DND-41 (cell line): ENCODE measurements at places on chromosomes 1 and 21.
A peak's percentile ranks its signal among the peaks of the same experiment; 100 is the strongest.

GRCh38 chr1:207745285-207745684 lies 6.6 kb upstream of the CD46 start:
- no peak for DNase-seq

DNA sequence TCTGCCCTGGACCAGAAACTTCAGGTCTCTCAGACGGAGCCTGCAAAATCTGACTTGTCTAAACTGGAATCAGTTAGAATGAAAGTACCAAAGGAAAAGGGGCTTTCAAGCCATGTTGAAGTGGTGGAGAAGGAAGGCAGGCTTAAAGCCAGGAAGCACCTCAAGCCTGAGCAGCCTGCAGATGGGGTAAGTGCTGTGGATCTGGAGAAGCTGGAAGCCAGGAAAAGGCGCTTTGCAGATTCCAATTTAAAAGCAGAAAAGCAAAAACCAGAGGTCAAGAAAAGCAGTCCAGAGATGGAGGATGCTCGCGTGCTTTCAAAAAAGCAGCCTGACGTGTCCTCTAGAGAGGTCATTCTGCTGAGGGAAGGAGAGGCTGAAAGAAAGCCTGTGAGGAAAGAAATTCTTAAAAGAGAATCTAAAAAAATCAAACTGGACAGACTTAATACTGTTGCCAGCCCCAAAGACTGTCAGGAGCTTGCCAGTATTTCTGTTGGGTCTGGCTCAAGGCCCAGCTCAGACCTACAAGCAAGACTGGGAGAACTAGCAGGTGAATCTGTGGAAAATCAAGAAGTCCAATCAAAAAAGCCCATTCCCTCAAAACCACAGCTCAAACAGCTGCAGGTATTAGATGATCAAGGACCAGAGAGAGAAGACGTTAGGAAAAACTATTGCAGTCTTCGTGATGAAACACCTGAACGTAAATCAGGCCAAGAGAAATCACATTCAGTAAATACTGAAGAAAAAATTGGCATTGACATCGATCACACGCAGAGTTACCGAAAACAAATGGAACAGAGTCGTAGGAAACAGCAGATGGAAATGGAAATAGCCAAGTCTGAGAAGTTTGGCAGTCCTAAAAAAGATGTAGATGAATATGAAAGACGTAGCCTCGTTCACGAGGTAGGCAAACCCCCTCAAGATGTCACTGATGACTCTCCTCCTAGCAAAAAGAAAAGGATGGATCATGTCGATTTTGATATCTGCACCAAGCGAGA lies 46.6 kb downstream of the ZBTB17 start:
- DNase-seq: no peak

DNA sequence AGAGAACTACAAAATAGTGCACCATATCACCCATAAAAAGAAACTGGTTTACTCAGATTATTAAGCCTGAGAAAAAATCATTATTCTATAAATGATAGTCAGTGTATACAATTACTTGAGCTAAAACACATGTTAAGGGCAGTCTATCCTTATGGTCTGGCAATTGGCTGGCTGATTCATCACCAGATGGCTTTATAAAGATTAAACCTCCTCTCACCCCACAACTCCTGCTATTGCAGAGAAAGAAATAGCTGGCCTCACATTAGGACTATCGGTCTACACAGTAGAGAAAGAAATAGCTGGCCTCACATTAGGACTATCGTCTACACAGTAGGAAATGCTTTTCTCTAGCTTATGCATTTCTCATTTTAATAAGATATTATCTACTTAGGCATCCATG lies 21.2 kb downstream of the CEP170 start:
- DNase-seq: no peak

DNA sequence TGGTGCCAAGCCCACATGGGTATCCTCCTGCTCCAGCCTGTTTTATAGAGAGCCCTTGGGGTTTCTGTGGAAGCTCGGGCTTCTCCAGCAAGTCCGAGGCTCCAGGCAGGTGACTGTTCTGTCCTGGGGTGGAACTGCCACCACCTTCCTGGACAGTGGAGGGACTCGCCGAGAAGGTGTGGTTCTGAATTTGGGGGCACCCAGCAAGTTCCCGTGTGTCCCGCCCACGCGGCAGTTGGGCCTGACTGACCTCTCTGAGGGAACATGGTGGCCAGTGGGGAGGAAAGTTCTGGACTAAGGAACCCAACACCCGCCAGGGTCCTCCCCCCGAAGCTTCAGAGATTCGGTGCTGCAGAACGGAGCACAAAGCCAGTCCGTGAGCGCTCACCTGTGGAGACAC lies 158.1 kb upstream of the C1orf174 start:
- DNase-seq: no peak

DNA sequence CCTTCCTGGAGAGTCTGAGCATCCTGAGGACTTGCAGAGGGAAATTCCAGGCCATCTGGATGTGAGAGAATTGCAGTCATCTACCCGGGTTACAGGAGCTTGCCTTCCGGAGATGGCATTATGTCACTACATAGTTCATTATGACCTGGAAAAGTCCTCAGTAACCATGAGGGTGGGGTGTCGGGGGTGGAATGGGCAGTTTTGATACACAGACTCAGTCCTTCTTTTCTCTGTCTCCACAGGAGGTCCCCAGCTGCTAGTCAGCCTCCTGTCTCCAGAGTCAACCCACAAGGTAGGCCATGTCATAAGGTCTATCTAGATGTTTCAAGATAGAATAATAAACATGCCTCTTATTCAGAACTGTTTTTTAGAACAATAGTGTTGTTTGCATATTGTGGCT lies 268.2 kb upstream of the SGIP1 start:
- no peak for DNase-seq

GRCh38 chr1:235253219-235253962 lies 74.6 kb downstream of the ARID4B start:
- peak; percentile 76 for DNase-seq

DNA sequence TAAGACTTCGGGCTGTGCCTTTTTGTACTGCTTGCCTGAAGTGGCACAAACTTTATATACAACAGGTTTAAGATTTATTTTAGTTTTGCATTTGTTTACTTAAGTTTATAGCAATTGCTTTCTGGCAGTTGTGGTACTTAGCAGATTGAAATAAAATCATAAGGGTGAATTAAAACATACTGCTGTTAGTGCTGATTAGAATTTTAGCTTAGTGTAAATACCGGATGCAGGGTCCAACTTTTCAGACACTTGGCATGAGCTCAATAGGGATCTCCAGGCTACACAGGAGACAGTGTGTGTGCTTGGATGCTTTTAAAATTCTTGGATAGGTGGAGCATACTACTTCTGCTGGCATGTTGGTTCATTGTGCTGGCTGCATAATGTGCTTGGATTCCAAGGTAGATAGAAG lies 159.6 kb downstream of the NFIA start:
- DNase-seq: no peak

DNA sequence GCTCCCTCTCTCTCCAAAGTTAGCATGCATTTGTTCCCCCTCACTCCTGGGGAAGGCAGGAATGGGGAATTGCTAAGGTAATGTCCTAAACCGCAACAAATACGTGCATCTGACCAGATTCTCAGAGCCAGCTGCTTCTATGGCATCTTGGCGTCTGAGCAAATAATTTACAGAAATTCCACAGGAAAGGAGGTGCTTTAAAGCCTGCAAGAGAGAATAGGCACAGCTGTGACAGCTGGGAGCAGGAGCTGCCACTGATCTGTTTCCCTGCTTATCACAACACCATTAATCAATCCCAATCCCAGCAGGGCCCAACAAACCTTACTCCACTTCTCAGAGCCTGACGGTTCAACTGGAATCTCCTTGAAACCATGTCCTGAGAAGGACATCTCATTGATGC lies 83.5 kb upstream of the ZNF281 start:
- DNase-seq: no peak

DNA sequence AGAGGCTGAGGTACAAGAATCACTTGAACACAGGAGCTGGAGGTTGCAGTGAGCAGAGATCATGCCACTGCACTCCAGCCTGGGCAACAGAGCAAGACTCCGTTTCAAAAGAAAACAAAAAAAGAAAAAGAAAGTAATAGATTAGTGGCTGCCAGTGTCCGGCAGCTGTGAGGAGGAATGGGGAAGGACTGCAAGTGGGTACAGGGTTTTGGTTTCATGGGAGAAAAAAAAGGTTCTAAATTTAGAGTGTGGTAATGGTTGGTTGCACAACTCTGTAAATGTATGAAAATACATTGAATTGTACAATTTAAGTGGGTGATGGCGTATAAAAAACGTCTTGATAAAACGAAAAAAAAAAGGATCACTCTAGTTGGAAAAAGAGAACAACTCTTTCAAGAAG lies 6.7 kb downstream of the TAF1A start:
- DNase-seq: no peak

- no peak for DNase-seq
Measured at GRCh38 chr1:935751-936231, 12.1 kb downstream of the SAMD11 start.

- no peak for DNase-seq
Measured at GRCh38 chr1:30747033-30748008, 10.3 kb downstream of the LAPTM5 start.

- no peak for DNase-seq
Measured at GRCh38 chr1:228652116-228652515, 83.2 kb upstream of the RHOU start.

DNA sequence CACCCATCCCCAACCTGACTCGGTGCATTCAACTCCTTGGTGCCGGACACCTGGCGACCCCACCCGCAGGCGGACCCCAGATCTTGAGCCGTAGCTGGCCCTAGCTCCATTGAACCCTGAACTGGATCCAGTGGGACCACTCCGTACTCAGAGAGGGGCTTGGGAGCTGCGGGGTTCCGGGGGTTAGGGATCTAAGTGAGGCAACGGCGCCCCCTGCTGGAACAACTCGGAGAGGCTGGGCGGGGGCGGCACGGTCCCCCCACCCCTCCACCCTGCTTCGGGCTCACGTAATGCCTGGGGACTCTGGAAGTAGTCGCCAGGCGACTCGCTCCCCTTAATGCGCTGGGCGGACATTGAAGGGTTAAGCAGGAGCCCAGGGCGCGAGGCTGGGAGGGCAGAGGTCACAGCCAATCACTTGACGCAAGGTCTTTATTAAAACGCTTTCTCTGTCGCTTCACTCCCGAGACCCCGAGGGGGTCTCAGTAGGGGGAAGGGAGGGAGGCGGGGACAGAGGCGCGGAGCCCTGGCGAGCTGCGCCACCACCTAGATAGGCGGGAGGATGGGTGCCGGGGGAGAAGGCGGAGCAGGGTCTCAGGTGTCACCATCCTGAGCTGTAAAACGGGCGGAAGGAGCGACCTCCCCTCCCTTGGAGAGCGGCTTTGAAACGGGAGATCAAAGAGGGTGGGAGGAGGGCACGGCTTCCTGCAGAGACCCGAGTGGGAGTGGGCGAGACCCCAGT lies 704 bp upstream of the CRABP2 start:
- peak; percentile 72 for DNase-seq

- DNase-seq: peak; percentile 49
Measured at GRCh38 chr1:36342426-36343185, 19.2 kb upstream of the EVA1B start.

GRCh38 chr1:108017698-108018097 lies 52.7 kb upstream of the VAV3 start:
- DNase-seq: no peak

DNA sequence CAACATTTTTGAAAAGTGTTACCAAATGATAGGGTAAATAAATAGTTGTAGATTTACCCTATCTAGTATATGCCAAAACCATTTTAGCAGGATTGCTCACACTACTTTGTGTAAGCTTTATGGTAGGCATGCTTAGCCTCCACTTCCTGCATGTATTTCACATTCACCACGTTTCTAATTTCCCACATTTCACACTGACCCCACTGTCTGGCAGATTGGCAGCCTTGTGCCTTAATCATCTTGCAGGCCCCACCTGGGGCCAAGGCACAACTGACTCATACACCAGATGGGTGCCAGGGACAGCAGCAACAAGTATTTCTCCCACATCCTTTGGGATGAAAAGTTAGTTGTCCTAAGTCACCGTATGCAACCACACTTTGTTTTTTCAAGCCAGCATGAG lies 21.2 kb upstream of the CENPF start:
- no peak for DNase-seq

DNA sequence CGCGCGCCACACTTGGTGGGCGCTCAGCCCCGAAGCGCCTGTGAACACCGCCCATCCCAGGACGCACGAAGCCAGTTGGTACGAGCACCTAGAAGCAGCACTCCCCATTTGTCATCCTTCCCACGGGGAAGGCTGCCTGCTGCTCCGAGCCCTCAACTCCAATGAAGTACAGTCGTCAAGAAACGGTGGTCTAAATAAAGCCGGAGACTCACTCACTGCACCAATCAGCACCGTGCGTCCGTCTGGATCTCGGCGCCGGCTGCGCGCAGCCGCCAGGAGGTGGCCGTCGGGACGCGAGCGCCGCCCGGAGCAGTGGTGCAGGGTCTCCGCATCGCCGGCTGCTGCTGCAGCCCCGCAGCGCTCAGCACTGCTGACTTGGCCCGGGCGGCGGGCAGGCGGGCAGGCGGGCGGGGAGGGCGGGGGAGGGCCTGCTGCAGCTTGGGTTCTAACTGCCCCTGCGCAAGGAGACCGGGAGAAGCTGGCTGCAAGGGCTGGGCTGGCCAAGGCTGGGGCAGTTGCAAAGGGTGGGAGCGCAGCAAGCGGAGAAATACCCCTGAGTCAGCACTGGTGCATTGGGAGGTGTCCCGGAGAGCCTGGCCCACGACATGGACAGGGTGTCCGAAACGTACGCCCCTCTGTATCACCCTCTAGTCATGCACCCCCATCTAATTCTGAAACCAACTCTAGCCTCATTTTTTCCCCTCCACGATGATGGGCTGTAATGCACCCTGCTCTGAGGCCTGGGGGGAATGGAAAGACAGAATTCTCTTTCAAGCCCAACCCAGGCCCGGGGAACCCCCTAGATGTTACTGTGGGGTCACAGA lies 35.8 kb upstream of the H6PD start:
- no peak for DNase-seq

DNA sequence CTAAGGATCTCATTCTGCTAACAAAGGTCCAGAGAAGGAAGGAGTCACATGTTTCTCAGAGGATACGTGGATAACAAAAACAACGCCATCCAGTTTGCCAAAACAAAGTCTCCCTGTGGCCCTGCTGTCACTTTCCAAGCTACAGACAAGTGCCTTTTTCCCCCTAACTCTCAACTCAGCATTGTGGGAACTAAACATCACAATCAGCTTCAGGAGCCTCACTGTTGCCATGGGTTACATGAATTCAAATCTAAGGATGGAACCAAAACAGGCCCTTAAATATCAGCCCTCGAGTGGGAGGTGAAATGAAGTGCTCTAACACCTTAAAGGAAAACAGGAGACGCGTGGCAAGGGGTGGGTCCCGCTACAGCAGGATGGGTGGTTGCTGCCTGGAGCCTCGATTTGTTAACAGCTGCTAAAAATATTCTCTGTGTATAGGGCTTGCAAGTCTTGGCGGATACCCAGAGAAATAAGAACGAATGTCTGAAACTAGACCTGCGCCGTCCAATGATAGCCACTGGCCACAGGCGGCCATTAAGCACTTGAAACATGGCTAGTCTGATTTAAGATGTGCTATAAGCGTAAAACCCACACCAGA lies 66.4 kb upstream of the SOD1 start:
- DNase-seq: no peak
